Caco-2 (cell line): ENCODE measurements at places on chromosomes 4 and X. TPM values are rescaled to one million over a fixed set of nuclear protein-coding genes. Genes with fewer than 3 reads are reported as not detected.

The FRG1 gene
- 29.4 and 40.0 TPM in 2 replicates for total RNA-seq

The CHRDL1 gene
- not detected in 2 replicates for total RNA-seq

DNA sequence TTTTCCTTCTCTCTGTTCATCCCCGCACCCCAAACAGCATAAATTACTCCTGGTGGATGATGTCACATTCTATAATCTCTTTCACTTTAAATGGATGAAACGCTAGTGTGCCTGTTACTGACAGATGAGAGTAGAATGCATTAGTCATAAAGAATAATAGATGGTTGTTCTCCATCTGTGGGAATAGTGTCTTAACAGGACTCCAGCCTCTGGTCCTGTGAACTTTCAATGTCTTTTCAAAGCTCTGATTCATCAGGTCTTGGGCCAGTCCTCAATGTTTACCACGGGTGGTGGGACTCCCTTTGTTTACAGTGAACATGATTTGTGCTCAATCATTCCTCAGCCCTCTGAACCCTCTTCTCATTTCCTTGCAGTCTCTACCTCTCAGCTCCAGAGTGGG is 182.6 kb downstream of the GABRB1 start:
- no peak for DNase-seq

GRCh38 chrX:53718073-53718472 is 31.6 kb upstream of the HUWE1 start:
- no peak for DNase-seq

DNA sequence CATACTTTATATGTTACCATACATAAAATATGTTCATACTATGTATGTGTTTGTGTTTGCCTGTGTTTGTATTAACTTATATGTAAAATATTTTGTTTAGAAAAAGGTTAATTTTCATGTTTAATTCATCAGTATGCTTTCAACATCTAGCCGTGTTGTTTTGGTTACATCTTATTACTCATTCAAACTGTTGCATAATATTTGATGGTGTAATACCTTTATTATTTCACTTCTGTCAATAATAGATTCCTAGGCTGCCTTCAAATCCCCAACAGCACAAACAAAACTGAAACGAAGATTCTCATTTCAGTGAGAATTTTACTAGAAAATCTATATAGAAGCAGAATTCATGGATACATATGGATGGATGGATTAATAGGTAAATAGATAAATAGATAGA is 462.3 kb upstream of the ADGRL3 start:
- DNase-seq = no peak

- DNase-seq = no peak
Measured at GRCh38 chr4:97153042-97153441, 990.2 kb downstream of the STPG2 start.

GRCh38 chr4:2712261-2712842 is 43.8 kb downstream of the TNIP2 start:
- peak; percentile 25 for DNase-seq

The IL3RA gene
- total RNA-seq = 0.21 TPM in 1 of 2 replicates, not detected in the other

- DNase-seq = no peak
Measured at GRCh38 chr4:7328913-7329638, 105.7 kb downstream of the PSAPL1 start.

The POF1B gene
- total RNA-seq = 28.6 and 31.0 TPM in 2 replicates

The TKTL1 gene
- 0.26 TPM in 1 of 2 replicates, not detected in the other for total RNA-seq

The CTAG1A gene
- total RNA-seq = not detected in 2 replicates

- DNase-seq = no peak
Measured at GRCh38 chr4:23855912-23856605, 33.8 kb downstream of the PPARGC1A start.

DNA sequence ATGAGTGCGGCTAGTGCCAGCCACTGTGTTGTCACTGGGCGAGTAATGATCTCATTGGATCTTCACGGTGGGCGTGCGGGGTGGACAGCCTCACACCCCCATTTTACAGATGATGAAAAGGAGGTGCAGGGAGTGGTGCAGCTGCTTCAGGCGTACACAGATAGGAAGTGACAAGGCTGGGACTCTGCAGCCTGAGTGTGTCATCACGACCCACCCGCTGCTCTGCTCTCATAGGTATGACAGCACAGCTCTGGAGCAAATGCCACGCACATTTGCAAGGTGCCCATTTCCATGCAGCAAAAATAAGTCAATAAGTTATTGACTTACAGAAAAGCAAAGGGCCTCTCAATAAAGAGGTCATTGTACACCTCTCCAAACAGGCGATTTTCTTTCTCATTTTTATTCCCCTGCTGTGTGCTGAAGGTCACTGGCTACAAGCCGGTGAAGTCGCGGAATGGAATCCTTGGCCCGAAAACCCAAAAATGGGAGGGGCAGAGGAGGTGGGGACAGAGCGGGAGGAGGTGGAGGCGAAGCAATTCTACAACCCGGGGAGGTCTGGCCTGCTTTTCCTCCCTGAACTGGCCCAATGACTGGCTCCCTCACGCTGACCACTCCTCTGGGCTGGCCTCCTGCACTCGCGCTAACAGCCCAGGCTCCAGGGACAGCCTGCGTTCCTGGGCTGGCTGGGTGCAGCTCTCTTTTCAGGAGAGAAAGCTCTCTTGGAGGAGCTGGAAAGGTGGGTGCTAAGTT is at the start of gene SOD3:
SOD3 (plus strand) TSS at position 658 of the 750 bp plus-strand sequence. CDS start 3,949 bp downstream, outside the sequence.
- peak; percentile 63 for DNase-seq

The PRR32 gene
- not detected in 2 replicates for total RNA-seq

DNA sequence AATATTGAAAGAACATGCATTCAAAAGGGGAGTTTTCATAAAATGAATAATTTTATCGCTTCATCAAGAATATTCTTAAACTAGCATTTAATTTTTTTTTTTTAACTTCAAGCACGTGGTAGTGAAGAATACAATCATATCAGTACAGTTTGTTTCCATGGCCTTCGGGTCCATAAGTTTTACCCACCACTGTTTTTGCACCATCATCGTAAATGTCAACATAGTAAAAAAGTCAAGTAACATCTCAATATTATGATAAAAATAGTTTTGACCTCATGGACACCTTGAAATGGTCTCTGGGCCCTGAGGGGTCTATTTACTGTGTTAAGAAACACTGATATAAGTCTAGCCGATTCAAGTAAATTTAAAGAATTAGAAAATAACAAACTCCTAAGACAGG is 80.2 kb downstream of the ANKRD17 start:
- no peak for DNase-seq

The SOD3 gene
- 3.8 and 6.6 TPM in 2 replicates for total RNA-seq

The BEX1 gene
- total RNA-seq = not detected in 2 replicates

The SSX3 gene
- not detected in 2 replicates for total RNA-seq

GRCh38 chrX:9882669-9883446 is 84.3 kb upstream of the CLDN34 start:
- DNase-seq = peak; percentile 25

- no peak for DNase-seq
Measured at GRCh38 chr4:169649545-169650226, 29.3 kb downstream of the CLCN3 start.

The RELL1 gene
- total RNA-seq = 45.3 and 48.5 TPM in 2 replicates

The CYTL1 gene
- total RNA-seq = not detected in 2 replicates

DNA sequence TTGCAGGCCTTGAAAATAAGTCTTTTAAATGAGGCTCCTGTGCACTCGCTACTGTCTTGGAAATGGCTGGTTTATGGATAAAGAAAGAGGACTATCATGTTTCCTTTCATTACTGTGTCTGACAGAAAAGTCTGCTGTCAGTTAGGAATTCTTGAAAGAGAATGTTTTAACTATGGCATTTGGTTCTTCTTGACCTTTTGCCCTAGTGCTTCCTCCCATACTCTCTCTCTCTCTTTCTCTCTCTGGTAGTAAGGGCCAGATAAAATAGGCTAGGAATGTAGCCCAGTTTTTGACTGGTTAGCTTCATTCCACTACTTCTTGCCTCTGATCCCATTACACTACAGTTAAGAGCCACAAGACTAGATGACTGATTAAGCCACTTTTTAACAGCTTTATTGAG is 29.8 kb downstream of the YY2 start:
- DNase-seq = no peak

GRCh38 chr4:147829401-147830101 is 97.7 kb downstream of the ARHGAP10 start:
- DNase-seq = no peak

- DNase-seq = no peak
Measured at GRCh38 chr4:149986917-149987316, 91.3 kb upstream of the DCLK2 start.

The GLA gene
- total RNA-seq = 46.0 and 53.2 TPM in 2 replicates

The RAB9B gene
- 1.4 and 1.6 TPM in 2 replicates for total RNA-seq

DNA sequence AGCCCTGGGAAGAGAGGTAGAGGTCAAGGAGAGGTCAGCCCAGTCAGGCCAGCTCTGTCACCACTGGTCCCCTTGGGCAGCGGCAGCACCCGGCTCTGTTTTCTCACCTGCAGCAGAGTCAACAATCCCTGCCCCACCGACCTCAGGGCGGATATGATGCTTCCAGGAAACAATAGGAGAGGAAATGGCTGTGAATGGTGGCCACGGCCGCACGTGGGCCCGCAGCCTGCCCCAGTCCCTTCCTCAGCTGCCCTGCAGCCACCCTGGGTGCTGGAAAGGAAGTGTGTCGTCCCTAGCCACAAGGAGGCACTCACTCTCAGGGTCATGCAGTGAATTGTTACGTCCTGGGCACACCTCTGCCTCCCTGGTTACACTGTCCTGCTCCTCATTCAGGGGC is 92.5 kb upstream of the ENPP6 start:
- no peak for DNase-seq

- no peak for DNase-seq
Measured at GRCh38 chr4:101217353-101218031, 129.8 kb downstream of the PPP3CA start.

- DNase-seq = no peak
Measured at GRCh38 chrX:7235071-7235470, 87.1 kb upstream of the PUDP start.

DNA sequence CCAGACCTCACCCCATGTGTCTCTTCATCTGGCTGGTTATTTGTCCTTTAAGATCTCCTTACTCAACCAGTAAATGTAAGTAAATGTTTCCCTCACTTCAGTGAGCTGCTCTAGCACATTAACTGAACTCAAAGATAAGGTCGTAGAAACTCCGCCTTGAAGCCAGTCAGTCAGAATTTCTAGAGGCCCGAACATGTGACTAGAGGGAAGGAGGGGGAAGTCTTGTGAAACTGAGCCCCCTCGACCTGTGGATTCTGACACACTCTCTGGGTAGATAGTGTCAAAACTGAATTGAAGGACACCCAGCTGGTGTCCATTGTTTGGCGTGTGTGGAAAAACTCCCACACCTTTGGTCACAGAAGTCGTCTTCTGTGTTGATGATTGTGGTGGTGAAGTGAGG is 933.9 kb downstream of the ADGRL3 start:
- no peak for DNase-seq

GRCh38 chrX:56812515-56813105 is 83.6 kb downstream of the NBDY start:
- no peak for DNase-seq

The SORCS2 gene
- total RNA-seq = 1.6 and 2.1 TPM in 2 replicates

DNA sequence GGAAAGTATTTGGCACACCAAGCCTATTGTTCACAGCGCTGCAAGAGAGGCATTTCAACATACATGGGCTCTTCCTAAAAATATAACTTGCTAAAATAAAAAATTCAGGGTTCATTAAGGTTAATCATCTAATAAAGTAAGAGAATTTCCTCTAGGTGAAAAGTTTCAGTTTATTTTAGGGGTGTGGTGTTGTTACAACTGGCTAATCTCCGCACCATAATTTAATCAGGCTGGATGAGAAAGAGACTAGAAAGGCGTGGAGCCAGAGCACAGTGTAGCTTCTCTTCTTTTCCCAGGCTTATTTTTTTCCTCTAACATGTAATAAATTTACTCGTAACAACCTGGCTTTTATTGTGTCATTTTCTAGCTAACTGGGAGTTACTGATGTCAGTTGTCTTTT is 47.9 kb downstream of the FHL1 start:
- DNase-seq = no peak

GRCh38 chr4:118718511-118719170 is 33.4 kb downstream of the METTL14 start:
- no peak for DNase-seq

The MAP9 gene
- not detected in 2 replicates for total RNA-seq

The DGKK gene
- 2.5 and 3.7 TPM in 2 replicates for total RNA-seq
